Progenitor cell of endocrine pancreas (in vitro differentiated cells): ENCODE measurements at places on chromosomes 6 and 20.

- DNase-seq = no peak
Measured at GRCh38 chr6:45756606-45757005, 259.1 kb downstream of the CLIC5 start.

- no peak for DNase-seq
Measured at GRCh38 chr6:129843573-129843972, 17.5 kb downstream of the TMEM244 start.

DNA sequence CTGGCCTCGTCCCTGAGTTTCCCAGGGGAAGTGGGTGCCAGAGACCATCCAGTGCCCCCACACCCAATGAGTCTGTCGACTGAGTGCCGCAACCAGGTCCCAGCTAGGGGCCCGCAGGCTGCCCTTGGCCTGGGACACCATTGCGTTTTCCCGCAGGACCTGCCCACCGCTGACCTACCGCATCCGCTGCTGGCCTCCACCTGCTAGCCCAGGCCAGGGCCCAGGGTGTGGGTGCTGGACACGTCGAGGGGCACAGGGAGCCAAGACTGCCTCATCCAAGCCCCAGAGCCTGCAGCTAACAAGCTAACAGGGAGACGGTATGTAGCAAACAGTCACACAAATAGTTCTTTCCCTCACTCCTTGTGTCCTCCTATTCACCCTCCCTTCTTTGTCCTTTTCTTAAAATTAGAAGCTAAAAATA is 97.7 kb downstream of the TMEM242 start:
- no peak for DNase-seq

GRCh38 chr6:13655700-13656099 is 40.6 kb downstream of the NOL7 start:
- no peak for DNase-seq

- DNase-seq = no peak
Measured at GRCh38 chr20:7716286-7716972, 223.8 kb downstream of the HAO1 start.

- no peak for DNase-seq
Measured at GRCh38 chr20:550611-551010, 7.0 kb upstream of the CSNK2A1 start.

GRCh38 chr6:26489996-26490964 is 9.8 kb upstream of the BTN1A1 start:
- no peak for DNase-seq

DNA sequence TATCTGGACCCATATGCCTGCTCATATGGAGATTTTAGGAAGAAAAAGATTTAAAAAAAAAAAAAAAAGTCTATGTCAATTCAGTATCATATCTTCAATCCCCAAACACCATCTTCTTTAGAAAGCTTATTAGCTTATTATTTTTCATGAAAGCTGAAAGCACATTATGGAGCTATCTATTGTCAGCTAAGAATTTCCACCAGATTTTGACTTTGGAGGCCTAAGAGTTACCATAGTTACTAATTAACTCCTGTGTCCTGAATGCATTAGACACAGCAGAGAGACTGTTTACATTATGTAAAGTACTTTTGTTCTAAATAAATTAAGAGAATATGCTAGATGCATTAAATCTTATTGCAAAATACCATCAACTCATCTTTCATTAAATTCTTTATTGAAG is 255.5 kb upstream of the NRSN1 start:
- DNase-seq = no peak
